ENCODE measurements at places on chromosomes 2 and 18.

GRCh38 chr2:137802038-137802437 lies 162.2 kb upstream of the HNMT start:
- DNase-seq = no peak

- DNase-seq = no peak
Observed at GRCh38 chr2:11871421-11871820, 125.0 kb downstream of the LPIN1 start.

DNA sequence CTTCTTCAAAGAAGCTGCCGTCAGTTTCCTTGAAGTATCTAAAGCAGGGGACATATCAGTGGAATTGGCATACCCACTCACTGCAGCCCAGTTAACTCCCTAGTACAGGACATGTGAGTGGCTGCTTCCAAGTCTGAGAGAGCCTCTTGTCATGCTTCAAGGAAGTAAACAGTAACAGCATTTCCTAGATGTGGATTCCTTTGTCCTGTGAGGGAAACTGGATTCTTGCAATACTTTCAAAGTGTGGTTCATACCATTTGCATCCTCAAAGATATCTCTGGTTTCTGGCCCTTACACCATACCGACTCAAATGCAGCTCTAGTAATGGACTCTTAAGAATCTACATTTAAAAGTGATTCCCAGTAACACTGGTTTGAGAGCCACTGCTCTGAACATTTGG lies 87.2 kb downstream of the ESCO1 start:
- DNase-seq = no peak

GRCh38 chr2:155377931-155378444 lies 679.5 kb downstream of the KCNJ3 start:
- DNase-seq = no peak

- no peak for DNase-seq
Observed at GRCh38 chr18:31633392-31634330, 42.0 kb downstream of the TTR start.

- DNase-seq = no peak
Observed at GRCh38 chr2:109575373-109575772, 38.4 kb downstream of the SEPTIN10 start.

DNA sequence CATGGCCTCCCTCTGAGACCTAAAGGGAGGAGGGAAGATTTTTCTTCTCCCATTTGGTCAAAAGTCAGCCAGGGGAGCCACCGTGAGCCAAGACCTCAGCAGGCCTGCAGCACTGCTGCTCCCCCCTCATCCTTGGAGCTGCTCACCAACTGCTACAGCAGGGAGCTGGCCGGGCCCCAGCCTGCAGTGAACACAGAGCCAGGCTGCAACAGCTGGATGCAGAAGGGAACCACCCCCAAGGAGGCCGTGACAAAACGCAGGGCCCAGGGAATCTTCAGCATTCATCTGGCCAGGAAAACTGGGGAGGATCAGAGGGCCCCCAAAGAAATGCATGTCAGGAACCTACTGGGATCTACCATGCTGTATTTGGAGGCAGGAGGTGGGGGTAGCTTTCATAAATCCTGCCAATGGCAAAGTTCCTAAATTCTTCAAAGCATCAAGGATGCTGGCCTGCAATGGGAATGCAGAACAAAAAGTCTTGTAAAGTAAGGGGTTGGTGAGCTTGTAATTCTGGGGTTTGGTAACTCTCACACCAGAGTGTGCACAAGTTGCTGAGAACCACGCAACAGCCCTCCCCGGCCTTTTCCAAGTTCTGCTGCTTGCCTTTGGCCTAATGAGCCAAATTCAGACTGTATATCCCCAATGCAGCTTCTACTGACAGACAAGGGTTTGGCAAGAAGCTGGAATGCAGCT lies 61.0 kb downstream of the CACNB4 start:
- DNase-seq = no peak

- DNase-seq = no peak
Observed at GRCh38 chr2:70396612-70397011, 94.7 kb upstream of the FAM136A start.

GRCh38 chr2:219497495-219498279 lies 1.0 kb upstream of the GMPPA start:
- DNase-seq = peak; percentile 24

GRCh38 chr2:173164396-173164795 lies 88.8 kb downstream of the MAP3K20 start:
- no peak for DNase-seq

- DNase-seq = no peak
Observed at GRCh38 chr2:111903930-111904439, 5.6 kb downstream of the MERTK start.

GRCh38 chr2:177474301-177474700 lies 81.7 kb downstream of the AGPS start:
- no peak for DNase-seq

- no peak for DNase-seq
Observed at GRCh38 chr18:10414293-10414842, 40.1 kb upstream of the APCDD1 start.

- no peak for DNase-seq
Observed at GRCh38 chr2:241064802-241065354, 37.2 kb downstream of the MTERF4 start.

DNA sequence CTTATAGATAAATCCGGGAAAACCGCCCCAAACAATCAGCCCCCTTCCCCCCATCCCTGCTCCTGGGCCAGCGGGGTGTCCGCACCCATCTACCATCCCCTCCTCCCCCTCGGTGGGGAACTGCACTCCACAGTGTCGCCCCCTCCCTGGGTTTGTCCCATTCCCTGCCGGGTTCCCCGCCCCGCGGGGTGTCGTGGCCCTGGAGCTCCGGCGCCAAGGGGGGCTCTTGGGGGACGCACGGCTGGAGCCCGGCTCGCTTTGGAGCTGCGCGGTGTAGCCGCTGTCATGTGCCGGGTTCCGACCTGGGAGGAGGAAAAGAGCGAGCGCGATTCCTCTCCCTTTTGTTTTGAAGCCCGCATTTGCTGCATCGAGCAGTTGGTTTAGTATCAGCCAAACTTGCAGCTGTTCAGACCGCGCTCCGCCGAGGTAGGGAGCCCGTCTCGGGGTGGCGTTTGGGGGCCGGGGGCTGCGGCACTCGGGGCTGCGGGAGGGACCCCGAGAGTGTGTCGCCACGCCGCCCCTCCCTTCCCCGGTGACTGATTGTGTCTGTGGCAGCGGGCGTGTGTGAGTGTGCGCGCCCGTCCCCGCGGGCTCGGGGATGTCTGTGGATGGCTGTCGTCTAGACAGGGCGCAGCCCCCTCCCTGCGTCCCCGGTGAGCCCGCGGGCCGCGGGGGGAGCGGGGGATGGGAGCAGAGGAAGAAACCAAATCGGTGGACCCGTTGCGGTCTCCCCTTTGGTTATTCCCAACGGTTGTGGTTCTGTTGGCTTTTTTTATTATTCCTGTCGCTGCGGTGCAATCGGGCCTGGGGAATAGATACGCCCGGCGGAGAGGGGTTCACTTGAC lies 797 bp downstream of the CTIF start:
- no peak for DNase-seq

GRCh38 chr18:74389171-74389927 lies 67.8 kb downstream of the DIPK1C start:
- no peak for DNase-seq

DNA sequence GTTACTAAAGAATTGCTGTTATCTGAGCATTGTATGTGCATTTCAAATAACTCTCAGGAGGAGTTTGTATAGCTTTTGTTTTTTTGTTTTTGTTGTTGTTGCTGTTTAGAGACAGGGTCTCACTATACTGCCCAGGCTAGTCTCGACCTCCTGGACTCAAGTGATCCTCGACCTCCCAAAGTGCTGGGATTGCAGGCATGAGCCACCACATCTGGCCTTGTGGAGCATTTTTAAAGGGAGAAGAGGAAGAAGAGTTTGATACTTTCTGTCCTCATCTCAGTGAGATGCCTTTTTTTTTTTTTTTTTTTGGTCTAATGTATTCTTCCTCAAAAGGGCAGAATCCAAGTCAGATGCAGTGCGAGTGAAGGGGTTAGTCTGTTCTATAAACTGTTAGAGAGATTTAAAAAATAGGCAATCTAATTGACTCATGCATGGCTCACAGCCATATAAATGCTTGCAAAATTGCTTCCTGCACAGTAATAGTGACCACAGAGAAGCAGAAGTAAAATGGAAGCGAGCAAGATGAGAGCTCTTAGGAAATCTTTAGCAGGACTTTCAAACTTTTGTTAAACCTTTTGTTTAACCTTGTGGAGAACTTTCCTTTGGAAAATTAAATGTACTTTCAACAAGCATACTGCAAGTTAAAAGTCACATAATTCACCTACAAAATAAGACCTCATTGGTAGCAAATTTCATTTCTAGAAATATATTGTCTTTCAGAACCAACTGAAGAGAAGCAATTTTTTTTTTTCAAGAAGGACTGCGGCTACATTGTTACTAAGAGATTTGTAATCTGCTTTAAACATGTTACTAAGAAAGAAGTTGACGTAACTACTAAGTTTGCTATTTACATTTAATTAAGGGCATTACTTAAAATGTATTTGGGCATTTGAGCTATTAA lies 52.3 kb upstream of the ROCK1 start:
- no peak for DNase-seq

DNA sequence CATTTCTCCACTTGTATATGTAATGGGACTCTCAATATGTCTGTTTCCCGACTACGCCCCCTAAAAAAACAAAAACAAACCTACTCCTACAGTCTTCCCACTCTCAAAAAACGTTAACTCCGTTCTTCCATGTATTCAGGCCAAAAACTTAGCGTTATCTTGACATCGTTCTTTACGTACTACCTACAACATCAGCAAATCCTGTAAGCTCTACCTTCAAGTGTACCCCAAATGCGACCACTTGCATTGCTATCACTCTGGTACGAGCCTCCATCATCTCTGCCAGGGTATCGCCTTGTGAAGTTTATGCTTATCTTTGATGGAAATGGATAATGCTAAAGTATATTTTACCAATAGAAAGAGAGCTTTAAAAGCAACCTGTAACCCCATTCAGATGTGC lies 479 bp downstream of the GPATCH11 start:
- no peak for DNase-seq

- no peak for DNase-seq
Observed at GRCh38 chr2:143001501-143001900, 124.0 kb downstream of the KYNU start.
